Dermis blood vessel endothelial cell (primary cell): ENCODE measurements at places on chromosomes 6 and 20. TPM values are rescaled to one million over a fixed set of nuclear protein-coding genes. Genes with fewer than 3 reads are reported as not detected.
A peak's percentile ranks its signal among the peaks of the same experiment; 100 is the strongest.

DNA sequence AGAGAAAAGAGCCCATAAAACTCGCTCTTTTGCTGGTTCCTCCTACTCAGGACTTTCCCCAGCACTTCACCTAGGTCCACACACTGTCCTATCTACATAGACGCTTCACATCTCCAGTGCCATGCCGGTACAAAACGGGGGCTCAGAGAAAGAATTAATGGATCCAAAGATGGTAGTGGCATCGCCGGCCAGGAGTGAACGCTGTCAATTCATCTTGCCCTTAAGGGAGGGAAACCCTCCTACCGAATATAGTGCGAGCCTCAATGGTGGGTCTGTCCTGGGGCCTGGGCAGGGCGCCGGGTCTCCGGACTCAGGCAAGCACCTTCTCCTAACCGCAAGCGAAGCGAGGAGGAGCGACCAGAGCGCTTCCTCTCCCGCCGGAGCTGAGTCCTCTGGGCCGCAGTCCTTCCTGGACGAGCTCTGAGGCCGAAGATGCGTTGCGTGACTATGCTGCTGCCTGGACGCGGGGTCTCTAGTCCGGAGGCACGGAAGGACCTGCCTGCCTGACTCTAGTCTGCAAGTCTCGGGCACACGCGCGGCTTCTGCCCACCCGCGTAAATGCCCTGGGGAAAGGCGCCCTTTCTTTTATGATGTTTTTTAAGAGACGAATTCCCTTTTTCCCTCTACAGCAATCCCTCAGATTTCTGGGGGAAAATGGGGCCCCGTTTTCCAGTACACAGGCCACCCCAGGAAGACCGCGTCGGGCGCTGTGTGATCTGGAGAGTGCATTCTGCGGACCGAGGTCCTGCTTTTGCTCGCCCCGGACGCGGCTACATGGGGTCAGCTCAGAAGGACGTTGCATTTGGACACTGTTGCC lies 100.1 kb upstream of the PRDM1 start:
- DNase-seq, result no peak

GRCh38 chr20:64038224-64038564 lies 2.2 kb downstream of the C20orf204 start:
- DNase-seq, result no peak

Gene CYP39A1
- total RNA-seq, result 0.74 and 3.4 TPM in 2 replicates

- DNase-seq, result peak; percentile 37
Measured at GRCh38 chr20:63572788-63573646, 1.0 kb downstream of the HELZ2 start.

- no peak for DNase-seq
Measured at GRCh38 chr6:2951728-2952127, 19.6 kb downstream of the SERPINB6 start.

- DNase-seq, result peak; percentile 14
Measured at GRCh38 chr20:58850693-58851174, at the start of gene GNAS-AS1. Gene GNAS-AS1 (minus strand): TSS chr20:58850902.

DNA sequence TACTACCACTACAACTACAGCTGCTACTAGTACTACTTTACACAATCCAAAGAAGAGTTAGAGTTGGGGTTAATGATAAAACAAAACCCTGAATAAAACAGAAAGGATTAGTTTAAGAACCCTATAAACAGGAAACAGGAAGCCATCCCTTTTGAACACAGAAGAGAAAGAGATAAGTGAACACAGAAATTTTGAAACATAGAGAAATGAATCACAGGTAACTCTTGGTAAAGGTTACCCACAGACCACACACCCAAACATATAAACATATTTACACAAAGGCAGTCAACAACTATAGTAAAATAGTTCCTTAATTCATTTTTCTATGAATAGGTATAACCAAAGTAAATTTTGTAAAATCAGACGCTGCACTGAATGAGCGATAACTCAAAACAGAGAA lies 98.1 kb downstream of the RNGTT start:
- DNase-seq, result no peak

DNA sequence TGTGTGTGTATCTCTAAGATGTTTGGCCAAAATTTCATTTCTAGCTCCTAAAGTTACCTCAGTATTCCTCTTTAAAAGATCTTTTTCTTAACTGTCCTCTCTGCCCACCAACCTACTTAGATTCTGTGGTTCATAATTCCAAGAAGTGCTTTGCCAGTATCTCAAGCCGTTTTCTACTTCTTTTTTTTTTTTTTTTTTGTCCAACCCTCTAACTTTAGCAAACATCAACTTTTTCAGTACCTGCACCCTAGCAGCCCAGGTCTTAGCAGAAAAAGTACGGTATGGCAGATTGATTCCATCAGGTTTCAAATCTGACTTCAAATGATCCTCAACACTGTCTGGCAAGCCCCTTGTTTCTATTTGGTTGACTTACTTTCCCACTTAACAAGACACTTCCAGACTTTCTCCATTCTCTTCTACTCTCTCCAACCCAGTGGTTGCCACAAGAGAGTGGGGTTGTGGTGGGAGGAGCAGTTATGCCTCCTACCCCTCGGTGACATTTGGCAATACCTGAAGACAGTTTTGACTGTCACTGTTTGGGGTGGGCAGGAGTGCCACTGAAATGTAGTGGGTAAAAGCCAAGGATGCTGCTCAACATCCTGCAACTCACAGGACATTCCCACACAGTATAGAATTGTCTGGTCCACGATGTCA lies 10.8 kb upstream of the MAN1A1 start:
- DNase-seq, result no peak

GRCh38 chr6:44176130-44176761 lies 17.6 kb downstream of the CAPN11 start:
- no peak for DNase-seq

Gene ZBTB46
- 41.2 and 67.4 TPM in 2 replicates for total RNA-seq

GRCh38 chr6:136429264-136430065 lies 120.8 kb downstream of the MAP7 start:
- no peak for DNase-seq

DNA sequence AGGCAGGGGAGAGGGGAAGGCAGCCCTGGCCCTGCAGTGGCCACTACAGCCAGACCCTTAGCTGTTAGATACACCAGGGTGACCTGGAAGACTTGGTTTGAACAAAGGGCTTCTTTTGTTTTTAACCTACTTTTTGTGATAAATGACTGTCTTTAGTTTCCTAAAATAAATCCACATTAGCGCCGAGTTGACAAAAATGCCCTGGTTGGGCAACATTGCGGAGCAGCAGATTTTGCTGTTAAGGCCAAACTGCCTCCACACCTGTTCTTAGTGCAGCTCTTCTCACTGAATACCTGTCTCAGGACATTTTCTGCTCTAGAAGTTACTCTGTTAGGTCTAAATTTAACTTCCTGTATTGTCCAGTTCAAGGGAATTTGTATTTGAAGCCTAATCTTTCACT lies 42.7 kb downstream of the FAM50B start:
- DNase-seq, result no peak

Gene RBPJL
- not detected in 2 replicates for total RNA-seq

DNA sequence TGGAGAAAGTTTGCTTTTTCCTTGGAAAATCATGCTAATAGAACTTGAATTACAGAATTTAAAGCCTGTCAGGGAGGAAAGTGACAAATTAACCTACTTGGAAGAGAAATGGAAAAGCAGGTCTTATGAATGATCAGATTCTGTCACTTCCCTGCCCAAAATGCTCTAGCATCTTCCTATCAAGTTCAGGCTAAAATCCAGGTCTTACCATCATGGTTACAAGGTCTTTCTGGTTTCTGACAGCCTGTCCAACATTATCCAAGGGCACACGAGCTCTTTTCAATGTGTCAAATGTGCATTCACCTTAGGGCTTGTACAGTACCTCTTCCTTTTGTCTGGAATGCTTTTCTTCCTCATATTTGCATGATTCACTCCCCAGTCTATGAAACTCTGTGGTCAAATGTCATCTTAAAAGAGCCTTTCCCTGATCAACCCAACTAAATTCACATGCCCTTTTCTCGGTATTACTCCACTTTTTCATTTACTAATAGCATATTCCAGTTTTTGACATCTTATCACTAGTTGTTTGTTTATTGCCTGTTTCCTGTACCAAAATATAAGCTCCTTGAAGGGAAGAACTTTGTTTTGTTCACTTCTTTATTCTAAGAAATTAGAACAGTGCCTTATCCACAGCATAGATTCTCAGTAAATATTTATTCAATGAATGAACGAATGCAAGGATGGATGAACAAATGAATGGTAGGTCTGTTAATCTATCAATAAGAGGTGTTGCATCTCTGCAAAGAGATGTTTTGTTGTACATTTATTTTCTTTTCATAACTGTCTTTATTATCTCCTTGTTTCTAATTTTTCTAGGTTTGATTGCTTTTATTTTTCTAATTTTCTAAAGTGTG lies 139.5 kb downstream of the BCAS1 start:
- DNase-seq, result no peak

Gene DPPA5
- total RNA-seq, result not detected in 2 replicates

Gene PGC
- total RNA-seq, result not detected in 2 replicates

Gene RIPPLY2
- total RNA-seq, result 0.42 TPM in 1 of 2 replicates, not detected in the other

Gene RAET1G
- total RNA-seq, result not detected in 2 replicates

GRCh38 chr6:136889271-136890193 lies 32.6 kb upstream of the SLC35D3 start:
- DNase-seq, result no peak

DNA sequence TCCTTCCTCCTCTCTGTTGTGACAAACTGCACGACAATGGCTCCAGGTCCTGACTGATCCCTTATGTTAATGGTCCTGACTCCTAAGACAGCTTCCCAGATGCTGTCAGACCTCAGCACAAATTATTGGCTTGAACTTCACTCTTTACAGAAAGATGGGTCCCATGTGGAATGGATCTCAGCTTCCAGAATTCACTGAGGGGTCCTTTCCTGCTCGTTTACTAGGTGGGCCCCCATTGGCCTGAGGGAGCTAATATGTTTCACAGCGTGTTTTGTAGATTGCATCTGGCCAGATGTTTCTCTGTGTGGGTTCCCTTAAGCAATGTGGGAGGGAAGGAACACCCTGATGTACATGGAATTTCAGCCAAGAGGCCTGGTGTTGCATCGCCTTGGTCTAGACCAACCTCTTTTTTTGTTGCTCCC lies 826.6 kb downstream of the MAFB start:
- DNase-seq, result no peak

DNA sequence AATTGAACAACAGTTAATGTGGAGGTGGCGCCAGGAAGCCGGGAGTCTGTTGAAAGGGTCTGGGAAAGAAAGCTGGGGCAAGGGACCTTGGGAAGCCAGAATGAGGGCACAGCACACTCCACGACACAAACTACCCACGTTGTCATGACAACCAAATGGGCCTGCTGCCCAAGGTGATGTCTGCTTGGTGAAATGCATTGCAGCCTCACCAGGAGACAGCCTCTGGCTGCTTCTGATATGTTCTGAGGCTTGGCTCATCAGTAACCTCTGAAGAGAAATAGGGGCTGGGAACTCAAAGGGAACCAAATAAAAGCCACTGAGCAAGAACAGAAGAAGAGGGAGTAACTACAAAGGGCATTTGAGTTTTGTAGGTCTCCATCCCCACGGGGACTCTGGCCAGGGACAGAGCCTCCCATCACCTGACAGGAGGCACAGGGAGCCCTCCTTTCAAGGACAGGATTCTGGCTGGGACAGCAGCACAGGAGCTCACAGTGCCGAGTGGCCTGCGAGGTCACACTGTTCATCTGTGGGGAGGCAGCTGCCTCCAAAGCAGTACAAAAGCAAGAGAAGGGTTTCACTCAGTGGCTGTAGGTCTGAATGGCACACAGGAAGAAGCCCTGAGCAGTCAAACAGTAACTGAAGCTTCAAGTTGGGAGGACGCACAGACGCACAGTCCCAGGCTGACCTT lies 44.6 kb upstream of the KCNK16 start:
- DNase-seq, result no peak

DNA sequence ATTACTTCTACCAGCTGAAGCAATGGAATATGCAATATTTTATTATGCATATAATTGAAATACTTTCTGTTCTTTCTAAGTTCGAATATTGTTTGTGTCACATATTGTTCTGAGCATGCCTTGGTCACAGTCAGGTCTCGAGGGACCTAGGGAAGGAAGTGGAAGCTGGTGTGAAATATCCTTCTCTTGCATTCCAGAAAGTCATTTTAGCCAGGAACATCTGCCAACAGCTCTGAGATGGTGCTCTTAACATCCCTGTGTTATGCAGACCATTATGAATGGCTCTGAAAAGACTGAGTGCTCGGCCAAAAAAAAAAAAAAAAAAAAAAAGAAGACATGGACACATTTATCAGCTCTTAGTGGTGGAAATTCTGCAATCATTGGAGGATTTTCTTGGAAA lies 132.7 kb upstream of the JAG1 start:
- DNase-seq, result no peak

GRCh38 chr20:58173930-58174707 lies 54.3 kb downstream of the ANKRD60 start:
- no peak for DNase-seq
